ENCODE measurements at places on chromosomes 7 and 10. TPM values are rescaled to one million over a fixed set of nuclear protein-coding genes. Genes with fewer than 3 reads are reported as not detected.

TAS2R4 gene
- total RNA-seq, result 0.05 TPM

OR2A7 gene
- total RNA-seq, result not detected

ANKRD30A gene
- 7.1 TPM for total RNA-seq

PON1 gene
- not detected for total RNA-seq

RNF148 gene
- total RNA-seq, result 0.87 TPM

CLCN1 gene
- total RNA-seq, result not detected

NOS3 gene
- total RNA-seq, result not detected

TEX36 gene
- 0.27 TPM for total RNA-seq

ANXA8L1 gene
- not detected for total RNA-seq
